ENCODE measurements at places on chromosomes 4 and X. TPM values are rescaled to one million over a fixed set of nuclear protein-coding genes. Genes with fewer than 3 reads are reported as not detected.

OTC gene
- not detected for total RNA-seq

RTL9 gene
- not detected for total RNA-seq

PCDH7 gene
- not detected for total RNA-seq

SLC25A53 gene
- total RNA-seq: 4.3 TPM

AR gene
- total RNA-seq: not detected

DNA sequence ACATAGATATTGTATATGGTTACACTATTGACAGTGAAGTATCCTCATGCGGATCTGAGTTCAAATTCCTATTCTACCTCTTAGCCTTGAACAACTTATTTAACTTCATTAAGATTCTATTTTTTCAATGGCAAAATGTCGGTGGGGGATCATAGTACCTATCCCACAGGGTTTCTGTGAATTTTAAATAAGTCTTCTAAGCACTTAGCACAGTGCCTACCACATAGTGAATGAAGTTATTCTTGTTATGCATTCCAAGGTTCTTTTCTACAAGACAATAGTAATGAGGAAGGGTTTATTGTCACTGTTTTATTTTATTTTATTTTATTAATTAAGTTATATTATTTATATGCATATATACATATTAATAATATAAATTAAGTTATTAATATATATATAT is 8.8 kb upstream of the ENAM start:
- no peak for DNase-seq

- DNase-seq: no peak
These were observed 27.9 kb upstream of the NFXL1 start for GRCh38 chr4:47942081-47942819.

DNA sequence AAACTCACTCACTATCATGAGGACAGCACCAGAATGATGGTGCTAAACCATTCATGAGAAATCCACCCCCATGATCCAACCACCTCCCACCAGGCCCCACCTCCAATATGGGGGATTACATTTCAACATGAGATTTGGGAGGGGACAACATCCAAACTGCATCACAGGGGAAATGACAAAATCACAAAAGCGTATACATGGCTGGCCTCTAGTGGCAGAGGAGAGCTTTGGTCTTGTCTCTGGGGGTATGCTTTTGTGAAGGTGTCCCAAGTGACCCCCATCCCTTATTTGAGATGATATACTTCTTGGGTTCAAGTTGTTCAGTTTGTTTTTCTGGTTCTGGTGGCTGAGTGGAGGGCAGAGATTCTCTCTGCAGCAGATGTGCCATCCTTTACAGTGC is 8.5 kb upstream of the SETD7 start:
- no peak for DNase-seq

DNA sequence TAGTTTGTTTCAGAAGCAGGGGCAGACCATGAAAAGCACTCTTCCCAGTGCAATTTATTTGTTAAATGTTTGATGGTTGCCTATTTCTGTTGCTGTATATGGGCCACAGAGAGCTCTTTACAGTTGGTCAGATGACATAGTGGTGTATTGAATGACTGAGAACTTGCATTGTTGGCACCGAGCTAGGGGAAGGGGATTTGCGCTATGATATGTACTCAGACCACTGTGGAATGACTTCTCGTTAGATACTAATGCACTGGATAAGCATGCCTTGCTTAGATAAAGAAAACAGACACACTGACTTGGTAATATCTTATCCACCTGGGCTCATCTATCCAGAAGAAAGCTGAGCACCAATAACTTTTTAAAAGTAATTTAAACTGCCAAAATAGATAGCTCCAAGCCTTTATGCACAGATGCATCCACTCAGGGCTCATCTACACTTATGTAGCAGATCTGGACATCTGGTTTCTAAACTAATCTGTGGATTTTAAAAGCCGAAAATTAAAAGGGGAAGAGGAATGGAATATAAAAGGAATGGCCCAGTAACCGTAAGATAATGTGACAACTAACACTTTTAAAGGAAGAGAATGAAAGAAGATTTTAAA is 132.7 kb downstream of the GATB start:
- no peak for DNase-seq

DNA sequence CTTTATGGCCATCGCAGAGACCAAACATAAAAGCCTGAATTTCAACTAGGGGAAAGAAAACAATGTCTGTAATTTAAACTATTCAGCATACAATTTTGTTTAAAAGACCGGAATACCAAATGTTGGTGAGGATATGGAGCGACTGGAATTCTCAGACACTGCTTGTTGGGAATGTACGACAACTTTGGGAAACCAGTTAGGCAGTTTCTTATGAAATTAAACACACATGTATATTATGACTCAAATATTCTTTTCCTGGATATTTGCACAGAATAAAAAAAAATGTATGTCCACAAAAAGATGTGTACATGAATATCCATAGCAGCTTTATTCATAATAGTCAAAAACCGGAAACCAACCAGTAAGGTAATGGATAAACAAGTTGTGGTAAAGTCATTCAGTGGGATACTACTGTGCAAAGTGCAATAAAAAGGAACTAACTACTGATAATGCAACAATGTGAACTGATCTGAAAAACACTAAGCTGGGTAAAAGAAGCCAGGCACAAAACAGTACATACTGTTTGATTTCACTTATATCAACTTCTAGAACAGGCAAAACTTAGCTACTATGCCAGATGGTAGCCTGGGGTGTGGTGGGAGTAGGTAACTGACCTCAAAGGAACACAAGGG is 152.7 kb upstream of the FTHL17 start:
- no peak for DNase-seq

GRCh38 chr4:39118034-39118658 is 56.1 kb downstream of the KLHL5 start:
- peak; percentile 28 for DNase-seq

GRCh38 chr4:61245069-61245714 is 45.1 kb downstream of the ADGRL3 start:
- no peak for DNase-seq

DNA sequence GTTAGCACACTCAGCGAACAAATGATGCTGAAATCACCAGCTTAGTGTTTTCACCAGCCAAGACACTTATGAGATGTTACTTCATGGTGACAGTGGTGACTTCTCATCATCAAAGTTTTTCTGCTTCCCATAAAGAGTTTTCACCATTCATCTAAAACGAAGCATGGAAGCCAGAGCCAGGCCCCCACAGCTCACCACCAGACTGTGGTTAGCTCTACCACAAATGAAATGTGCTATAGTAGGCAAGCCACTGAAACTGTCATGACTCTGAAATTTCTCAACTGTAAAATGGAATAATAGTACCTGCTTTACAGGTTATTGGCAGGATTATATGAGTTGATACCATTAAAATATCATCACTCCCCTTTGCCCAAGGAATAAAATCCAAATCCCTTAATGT is 56.4 kb upstream of the HHIP start:
- DNase-seq: no peak

GRCh38 chr4:99052902-99053301 is 35.7 kb downstream of the ADH5 start:
- DNase-seq: no peak

DNA sequence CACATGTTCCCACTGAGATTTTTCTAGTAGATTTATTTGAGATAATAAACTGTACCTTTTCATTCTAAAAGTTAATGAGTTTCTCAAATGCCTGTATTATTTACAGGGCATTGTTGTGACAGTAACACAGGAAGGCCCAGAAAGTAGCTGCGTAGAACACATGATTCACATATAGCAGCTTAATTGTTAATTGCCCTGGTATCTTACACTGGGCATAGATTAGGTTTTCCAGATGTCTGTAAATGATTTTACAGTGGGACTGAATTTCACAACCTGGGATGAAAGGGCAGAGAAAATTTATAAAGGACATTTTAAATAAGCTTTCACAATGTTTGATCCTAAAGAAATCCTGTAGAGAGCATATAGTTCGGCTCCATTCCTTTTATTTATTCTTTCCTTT is 27.6 kb downstream of the UGT8 start:
- DNase-seq: no peak

DNA sequence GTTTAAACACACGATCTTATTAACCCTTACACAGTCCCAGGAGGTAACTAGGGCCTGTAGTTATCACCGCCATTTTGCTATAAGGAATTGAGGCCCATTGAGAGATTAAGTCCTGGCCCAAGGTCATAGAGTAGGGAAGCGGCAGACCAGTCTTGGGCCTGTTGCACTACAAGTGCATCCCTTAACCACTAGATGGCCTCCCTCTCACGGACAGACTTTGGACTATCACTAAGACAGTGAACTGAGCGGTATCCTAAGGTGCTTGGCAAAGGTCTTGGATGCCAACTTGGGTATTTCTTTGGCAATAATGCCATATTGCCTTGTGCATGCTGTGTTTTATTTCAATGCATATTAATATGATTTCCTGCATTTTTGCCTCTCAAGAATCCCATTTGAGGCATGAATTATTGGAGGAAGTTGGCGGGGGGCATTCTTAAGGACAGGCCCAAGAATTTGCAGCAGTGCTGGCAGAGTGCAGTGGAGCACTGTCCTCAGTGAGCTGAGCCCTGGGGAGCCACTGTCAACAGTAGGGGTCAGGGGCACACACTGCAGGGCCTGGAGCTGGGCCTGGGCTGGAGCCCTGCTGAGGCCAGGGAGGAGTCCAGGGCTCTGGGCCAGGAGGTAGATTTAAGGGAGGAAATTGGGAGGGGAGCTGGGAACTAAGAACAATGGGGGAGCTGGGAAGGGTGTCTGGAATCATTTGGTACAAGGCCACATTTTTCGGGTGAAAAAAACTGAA is 147.4 kb downstream of the SMIM20 start:
- DNase-seq: no peak
